ENCODE measurements at places on chromosomes 6 and 20. TPM values are rescaled to one million over a fixed set of nuclear protein-coding genes. Genes with fewer than 3 reads are reported as not detected.

The XKR7 gene
- 9.8 TPM for total RNA-seq

The RSPO3 gene
- 36.7 TPM for total RNA-seq

The LHFPL5 gene
- total RNA-seq = 0.82 TPM

The BPIFA1 gene
- not detected for total RNA-seq

DNA sequence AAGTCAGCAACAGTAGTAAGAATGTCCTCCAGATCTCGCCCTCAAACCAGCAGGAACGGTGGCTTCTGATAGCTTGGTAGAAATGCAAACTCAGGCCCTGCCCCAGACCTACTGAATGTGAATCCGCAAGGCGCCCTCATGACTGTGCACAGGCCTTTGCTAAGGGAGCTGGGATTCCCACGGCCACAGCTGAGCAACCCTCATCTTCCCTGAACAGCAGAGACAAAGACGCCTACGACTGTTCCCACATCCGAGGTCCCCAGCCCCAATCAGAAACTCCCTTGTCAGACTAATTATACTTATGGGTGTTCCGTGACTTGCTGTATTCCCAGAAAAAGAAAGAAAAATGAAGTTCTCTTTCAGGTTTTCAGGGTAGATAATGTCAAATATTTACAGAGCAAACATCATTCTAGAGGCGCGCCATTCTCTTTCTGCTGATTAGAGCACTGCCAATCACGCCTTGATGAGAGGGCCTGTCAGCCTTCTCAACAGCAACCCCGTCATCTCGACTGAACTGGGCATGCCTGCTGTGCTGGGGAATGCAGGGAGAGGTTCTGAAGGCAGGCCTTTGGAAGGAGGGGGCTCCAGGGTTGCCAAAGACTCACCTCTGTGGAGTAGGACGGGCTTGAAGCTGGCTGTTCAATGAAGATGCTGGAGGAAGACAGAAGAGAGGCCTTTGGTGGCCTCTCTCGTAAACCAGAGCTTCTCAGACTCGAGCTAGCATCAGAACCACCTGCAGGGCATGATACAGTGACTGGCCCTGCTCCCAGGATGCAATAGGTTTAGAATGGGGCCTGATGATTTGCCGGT lies 79.9 kb downstream of the ZNF217 start:
- DNase-seq = no peak

DNA sequence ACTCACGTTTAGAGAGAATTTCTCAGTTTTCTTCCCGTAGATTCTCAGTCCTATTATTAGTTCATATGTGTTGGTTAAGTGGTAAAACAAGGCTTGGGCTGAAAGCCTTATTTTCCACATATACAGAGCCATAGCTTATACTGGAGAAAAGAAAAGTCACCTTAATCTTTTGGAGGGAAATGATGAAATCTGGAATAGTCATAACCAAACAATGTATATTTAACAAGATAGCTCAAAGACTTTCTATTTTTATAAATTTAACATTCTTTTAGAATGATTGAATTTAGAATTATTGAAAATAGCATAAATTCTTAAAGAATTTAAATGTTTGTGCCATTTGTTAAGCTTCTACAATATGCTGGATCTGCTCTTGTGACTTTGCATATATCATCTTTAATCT lies 85.8 kb downstream of the CDKAL1 start:
- DNase-seq = no peak

DNA sequence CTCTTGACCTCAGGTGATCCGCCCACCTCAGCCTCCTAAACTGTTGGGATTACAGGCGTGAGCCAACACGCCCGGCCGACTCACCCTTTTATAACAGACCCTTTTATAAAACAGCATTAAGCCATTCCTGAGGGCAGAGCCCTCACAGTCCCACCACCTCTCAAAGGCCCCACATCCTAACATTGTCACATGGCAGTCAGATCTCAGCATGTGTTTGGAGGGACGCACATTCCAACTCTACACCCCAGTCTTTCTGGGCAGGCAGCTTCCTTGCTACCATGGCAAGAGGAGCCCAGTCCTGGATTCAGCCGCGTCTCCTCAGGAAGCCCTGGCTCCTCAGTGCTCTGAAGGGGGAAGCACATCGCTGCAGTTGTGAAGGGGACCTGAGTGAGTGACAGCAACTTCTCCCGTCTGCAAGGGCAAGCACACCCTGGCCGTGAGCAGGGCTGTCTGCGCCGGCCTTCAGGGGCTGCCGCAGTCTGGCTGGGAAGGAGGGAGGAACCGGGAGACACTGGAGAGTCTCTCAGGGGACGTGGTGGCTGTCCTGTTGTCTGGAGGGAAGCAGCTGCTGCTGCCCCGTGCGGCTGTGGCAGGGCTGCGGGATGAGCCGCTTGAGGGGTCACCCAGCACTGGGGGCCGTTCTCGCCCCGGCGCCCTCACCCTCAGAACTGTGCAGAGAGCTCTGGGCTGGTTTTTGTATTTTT lies 15.9 kb downstream of the OSBPL2 start:
- DNase-seq = no peak

- no peak for DNase-seq
Observed at GRCh38 chr20:60131375-60131774, 173.2 kb downstream of the CDH26 start.
